ENCODE measurements at places on chromosomes 13 and 19.

DNA sequence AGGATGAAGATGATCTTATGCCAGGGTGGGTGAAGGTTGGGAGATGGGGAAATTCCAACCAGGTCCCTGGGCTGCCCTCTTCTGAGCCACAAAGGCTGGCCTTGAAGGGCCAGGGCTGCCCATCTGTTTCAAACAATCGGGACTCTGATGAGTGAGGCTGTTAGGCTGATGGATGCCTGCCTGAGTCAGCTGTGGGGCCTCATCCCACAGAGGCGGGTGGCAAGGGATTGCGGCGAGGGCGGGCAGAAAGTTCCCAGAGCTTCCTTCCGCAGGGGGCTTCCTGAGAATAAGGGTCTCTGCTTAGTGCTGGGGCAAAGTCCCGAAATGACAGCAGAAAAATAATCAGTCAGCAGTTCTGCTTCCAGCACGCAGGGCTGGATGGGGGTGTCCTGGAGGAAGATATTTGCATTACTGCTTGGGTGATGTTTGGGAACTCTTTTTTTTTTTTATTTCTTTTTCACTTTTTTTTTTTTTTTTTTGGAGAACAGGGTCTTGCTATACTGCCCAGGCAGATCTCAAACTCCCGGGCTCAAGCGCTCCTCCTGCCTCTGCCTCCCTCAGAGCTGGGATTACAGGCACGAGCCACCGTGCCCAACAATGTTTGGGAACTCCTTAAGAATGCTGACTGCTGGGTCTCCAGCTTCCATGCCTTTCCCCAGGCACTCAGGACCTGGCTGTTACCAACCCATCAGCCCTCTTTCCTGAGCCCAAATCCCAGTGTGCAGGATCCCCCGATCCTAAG, 14.1 kb downstream of the SH3GL1 start:
- peak; percentile 37 for DNase-seq

DNA sequence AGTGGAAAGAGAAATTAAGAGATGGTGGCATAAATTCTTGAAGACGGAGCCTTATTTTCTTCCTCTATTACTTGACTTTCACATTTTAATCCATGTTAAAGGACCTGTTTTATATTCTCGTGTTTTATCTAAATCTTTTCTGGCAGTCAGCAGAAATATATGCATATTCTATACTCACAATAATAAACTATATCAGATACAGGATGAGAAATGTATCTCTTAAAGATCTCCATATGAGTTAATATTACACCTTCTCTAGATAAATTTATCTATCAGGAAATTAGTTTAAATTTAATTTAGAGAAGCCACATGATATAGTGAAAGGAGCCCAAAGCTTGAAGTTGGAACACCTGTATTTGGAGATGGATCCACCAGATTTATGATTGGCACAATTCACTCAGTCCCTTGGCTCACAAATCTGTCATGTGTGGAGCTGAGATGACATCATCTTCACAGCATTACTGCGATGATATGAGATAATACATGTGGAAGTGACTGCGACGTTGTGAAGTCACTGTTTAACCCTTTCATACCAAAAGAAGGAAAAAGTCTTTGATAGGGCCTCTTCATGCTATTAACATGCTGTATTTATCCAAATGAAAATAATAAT, 216.4 kb downstream of the FGF14 start:
- DNase-seq = no peak

GRCh38 chr13:75226092-75226491, 255.9 kb downstream of the TBC1D4 start:
- DNase-seq = no peak

- DNase-seq = peak; percentile 7
These were observed 247.3 kb upstream of the SOX21 start for GRCh38 chr13:94959626-94960025.

GRCh38 chr13:48562296-48563066, 29.6 kb upstream of the RCBTB2 start:
- DNase-seq = no peak

DNA sequence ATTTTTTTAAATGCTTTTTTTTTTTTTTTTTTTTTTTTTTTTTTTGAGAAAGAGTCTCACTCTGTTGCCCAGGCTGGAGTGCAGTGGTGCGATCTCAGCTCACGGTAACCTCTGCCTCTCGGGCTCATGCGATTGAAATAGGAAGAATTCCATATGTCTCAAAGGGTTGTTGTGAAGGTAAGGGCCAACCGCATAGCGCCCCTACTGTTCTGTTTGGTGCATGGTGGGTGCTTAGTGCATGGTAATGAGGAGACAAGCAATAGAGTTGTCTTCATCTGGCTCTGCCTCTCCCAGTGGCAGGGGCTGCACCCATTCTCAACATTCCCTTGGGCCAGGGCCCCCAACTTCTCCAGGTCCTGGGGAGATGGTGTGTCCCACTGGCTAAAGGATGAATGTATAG, 68.7 kb downstream of the RASL11A start:
- DNase-seq = no peak

DNA sequence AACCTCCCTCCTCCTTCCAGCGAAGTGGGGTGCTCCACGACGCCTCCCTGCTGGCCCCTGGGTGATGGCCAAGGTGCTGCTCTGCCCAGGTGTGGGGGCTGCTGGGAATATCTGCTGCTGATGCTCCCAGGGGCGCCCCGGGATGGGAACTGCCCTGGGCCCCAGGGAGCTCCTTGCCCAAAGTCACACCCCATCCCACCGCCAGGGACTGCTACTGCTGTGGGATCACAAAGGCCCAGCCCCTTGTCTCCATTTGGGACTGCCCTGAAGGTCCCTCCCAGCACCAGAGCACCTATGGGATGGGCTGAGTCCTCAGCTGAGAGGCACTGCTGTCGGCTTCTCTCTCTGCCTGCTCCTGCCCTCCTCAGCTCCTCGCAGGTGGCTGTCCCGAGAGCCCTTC, 19.0 kb downstream of the CHST8 start:
- no peak for DNase-seq

GRCh38 chr13:93800342-93800741, 573.7 kb downstream of the GPC6 start:
- no peak for DNase-seq

GRCh38 chr19:43372462-43372861, 19.0 kb downstream of the CD177 start:
- no peak for DNase-seq

GRCh38 chr19:19500975-19501644, 14.2 kb downstream of the TSSK6 start:
- no peak for DNase-seq
